Effector CD8-positive, alpha-beta T cell (primary cell): ENCODE measurements at places on chromosomes 2 and 18.

DNA sequence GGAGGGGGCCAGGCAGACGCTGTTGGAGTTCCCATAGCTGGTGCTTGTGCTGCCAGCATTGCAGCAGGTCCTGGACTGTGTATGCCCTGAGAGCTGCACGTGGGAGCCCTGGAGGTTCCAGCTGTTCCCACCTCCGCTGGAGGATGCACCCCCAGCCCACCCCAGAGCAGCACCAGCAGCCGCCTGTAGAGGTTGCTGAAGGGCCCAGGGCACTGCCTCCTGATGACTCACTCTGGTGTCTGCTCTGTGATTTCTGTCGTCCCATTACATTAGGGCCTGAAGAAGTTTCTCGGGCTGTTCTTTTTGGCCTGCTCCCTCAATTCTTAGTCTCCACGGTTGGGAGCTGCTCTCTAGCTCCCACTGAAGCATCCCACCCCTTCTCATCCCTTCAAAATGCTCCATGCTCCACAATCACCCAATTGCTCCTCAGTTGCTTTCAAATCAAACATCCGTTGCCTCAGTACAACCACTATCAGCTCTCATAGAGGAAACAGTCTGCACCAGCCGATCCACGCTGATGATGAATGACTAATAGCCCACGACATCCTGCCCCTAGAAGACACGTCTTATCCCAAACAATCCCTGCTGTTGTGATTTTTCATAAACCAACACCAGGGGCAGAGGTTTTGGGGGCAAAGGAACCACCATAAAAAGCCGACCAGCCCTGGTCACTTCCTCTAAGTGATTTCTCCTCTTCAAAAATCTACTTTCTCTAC is 65.2 kb upstream of the RNF152 start:
- no peak for DNase-seq

DNA sequence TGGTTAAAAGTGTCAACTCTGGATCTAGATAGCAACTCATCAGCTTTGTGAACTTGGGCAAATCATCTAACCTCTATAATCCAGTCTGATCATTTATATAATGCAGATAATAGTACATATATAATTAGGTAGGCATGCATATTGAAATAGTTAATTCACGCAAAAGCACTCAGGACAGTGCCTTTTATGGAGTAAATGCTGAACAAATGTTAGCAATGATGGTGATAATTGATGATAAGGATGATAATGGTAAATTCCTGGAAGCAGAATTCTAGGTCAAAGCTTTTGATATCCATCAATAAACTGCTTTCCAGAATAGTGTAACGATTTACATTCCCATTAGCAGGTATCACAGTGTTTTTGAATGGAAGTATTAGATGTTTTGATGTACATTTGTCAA is 59.7 kb upstream of the CYP26B1 start:
- DNase-seq, result no peak

DNA sequence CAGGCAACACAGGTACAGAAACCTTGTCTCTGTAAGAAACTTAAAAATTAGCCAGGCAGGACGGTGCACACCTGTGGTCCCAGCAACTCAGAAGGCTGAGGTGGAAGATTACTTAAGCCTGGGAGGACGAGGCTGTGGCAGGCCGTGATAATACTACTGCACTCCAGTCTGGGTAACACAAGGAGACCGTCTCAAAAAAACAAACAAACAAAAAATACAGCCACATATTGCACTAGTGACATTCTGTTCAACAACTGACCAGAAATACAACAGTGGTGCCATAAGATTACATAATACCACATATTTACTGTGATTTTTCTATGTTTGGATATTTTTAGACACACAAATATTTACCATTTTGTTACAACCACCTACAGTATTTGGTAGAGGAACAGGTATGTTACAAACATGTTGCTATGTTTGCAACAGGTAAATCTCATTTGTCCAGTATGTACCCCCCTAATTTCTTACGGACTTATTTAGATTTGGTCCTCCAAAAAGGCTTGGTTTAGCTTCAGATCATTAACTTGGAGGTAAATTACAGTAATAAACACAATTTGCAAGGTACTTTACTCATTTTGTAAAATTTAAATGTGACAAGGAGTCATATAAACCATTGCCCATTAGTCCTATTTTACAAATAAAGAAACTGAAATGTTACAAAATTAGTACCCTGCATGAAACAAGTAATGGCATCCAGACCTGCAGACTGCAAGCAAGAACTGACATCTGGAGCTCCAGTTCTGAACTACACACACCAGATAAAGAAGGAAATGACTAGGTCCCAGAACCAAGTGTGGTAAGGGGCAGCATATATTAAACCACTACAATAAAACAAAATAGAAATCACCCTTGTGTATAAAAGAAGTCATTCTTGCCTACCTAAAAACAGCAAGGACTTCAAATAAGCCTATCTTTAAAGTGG is 36.8 kb downstream of the TRIP12 start:
- DNase-seq, result no peak

GRCh38 chr2:64327510-64328414 is 126.2 kb upstream of the LGALSL start:
- peak; percentile 4 for DNase-seq

- DNase-seq, result no peak
Observed at GRCh38 chr2:202098291-202098690, 25.2 kb downstream of the KIAA2012 start.

DNA sequence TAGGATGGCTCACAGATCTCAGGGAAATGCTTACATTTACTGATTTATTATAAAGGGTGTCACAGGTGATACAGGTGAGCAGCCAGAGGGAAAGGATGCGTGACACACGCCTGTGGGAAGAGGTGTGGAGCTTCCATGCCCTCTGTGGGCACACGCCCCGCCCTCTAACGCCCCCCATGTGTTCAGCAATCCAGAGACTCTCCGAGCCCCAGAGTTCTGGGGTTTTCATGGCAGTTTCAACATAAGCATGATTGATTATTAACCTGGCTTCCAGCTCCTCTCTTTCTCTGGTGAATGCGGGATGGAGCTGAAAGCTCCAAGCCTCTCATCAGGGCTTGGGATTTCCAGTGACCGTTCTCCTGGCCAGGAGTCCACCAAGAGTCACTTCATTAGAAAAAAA is 34.3 kb upstream of the ODC1 start:
- DNase-seq, result no peak

- no peak for DNase-seq
Observed at GRCh38 chr2:67234440-67234839, 162.7 kb upstream of the ETAA1 start.

- no peak for DNase-seq
Observed at GRCh38 chr18:8756571-8756970, 51.2 kb downstream of the MTCL1 start.

DNA sequence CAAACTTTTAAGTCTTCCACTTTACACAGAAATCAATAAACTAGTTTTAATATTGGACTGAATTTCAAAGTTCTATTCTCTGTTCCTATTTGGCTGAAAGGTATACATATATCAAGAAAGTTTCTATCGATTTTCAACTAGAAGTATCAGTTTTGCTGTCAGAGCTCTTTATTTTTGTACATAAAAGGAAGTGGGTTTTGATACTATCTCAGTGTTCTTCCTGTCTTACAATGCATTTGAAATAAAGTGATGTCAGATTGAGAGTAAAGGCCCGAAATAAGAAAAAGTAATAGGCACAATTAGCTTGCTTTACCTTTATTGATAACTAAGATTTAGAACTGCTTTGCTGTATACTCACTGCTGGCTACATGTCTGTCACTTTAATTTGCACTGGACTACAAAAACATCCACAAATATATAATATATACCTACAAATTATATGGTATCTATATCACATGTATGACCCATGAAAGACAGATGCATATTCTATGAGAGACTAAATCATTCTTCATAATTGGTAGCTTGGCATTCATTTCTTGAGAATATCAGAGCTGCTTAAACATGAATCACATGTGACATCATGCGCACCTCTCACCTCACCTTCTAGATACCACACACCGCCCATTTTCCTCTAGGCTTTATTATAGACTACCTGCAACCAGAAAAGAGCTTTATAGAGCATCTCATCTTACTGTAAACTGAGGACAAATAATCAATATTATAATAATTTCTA is 83.6 kb downstream of the ASXL2 start:
- no peak for DNase-seq

GRCh38 chr2:67216881-67217280 is 180.3 kb upstream of the ETAA1 start:
- no peak for DNase-seq

- DNase-seq, result no peak
Observed at GRCh38 chr2:58350484-58350883, 109.4 kb upstream of the FANCL start.

DNA sequence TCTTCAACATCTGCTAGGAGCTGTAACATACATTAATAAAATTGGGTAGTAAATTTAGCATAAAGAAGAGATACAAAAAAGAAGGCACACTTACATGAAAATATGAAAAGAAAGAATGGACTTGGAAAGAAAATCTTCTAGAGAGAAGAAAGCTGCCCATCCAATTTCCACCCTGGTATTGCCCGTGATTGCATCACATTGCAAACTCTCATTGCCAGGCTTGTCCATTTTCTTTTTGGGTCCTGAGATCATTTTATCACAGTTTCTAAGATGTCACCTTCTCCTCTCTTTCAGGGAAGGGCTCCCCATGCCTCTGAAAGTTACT is 321.5 kb downstream of the RND3 start:
- DNase-seq, result no peak
